ENCODE measurements at places on chromosomes 1 and 21. TPM values are rescaled to one million over a fixed set of nuclear protein-coding genes. Genes with fewer than 3 reads are reported as not detected.
A peak's percentile ranks its signal among the peaks of the same experiment; 100 is the strongest.

DNA sequence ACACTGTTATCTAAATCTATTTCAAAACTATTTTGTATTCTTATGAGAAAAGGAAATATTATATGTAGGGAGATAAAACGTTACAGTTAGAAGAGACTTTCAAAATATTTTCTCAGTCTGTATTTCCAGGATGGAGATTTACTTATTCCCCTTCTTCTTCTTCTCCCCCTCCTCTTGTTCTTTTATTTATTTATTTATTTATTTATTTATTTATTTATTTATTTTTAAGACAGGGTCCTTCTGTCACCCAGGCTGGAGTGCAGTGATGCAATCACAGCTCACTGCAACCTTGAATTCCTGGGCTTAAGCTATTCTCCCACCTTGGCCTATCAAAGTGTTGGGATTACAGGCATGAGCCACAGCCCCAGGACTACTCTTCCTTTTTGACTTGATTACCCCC, 2.8 kb upstream of the RPF1 start:
- no peak overlapping the region for H3K4me3 ChIP-seq
- DNase-seq: no peak
- no peak overlapping the region for H3K27ac ChIP-seq
- peaks cover 22% of the 10 kb centered on the region for H3K27me3 ChIP-seq

GRCh38 chr1:109986054-109986444, 1.5 kb downstream of the AHCYL1 start:
- H3K4me3 ChIP-seq: peak overlapping the region; percentile 78
- no peaks in the 10 kb centered on the region for H3K27me3 ChIP-seq
- peak overlapping the region; percentile 82 for H3K27ac ChIP-seq
- peaks cover 44% of the 10 kb centered on the region for H3K4me1 ChIP-seq

DNA sequence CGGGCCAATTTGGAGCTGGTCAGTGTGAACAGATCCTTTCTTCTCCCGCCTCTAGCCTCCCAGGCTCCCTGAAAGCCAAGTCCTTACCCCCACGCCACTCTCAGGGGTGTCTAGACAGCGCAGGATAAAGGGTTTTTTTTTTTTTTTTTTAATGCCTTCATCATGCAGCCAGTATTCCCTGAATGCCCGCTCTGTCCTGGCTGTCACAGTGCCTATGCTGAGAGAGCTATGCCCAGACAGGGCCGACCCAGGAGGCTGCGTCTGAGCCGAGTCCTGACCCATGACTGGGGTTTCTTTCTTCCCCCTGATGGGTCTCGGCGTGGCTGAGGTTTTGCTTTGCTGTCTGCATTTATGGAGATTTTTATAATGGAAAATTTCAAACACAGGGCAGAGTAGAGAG, 18.3 kb downstream of the SPSB1 start:
- H3K36me3 ChIP-seq: peaks cover 5% of the 10 kb centered on the region
- peak; percentile 25 for DNase-seq
- peaks cover 11% of the 10 kb centered on the region for H3K4me1 ChIP-seq
- H3K4me3 ChIP-seq: no peak overlapping the region

GRCh38 chr1:71422221-71422620, 341.4 kb upstream of the ZRANB2 start:
- no peak for DNase-seq
- no peaks in the 10 kb centered on the region for H3K27me3 ChIP-seq
- H3K4me3 ChIP-seq: no peak overlapping the region
- H3K4me1 ChIP-seq: no peaks in the 10 kb centered on the region
- no peaks in the 10 kb centered on the region for H3K36me3 ChIP-seq

The SYT14 gene
- total RNA-seq: 0.29 TPM

- H3K27ac ChIP-seq: no peak overlapping the region
- no peak overlapping the region for H3K4me3 ChIP-seq
- H3K36me3 ChIP-seq: no peaks in the 10 kb centered on the region
- H3K4me1 ChIP-seq: no peaks in the 10 kb centered on the region
- no peak for DNase-seq
- H3K27me3 ChIP-seq: no peaks in the 10 kb centered on the region
These were observed 22.5 kb downstream of the BATF3 start for GRCh38 chr1:212677136-212677535.

GRCh38 chr21:38297194-38297631, 40.4 kb downstream of the KCNJ15 start:
- peaks cover 49% of the 10 kb centered on the region for H3K4me1 ChIP-seq
- no peak for DNase-seq
- H3K27me3 ChIP-seq: no peaks in the 10 kb centered on the region
- peak overlapping the region; percentile 75 for H3K27ac ChIP-seq

GRCh38 chr1:68271596-68271995, 39.3 kb upstream of the WLS start:
- no peak overlapping the region for H3K27ac ChIP-seq
- H3K36me3 ChIP-seq: no peaks in the 10 kb centered on the region
- no peak for DNase-seq
- no peak overlapping the region for H3K4me3 ChIP-seq
- H3K27me3 ChIP-seq: no peaks in the 10 kb centered on the region

DNA sequence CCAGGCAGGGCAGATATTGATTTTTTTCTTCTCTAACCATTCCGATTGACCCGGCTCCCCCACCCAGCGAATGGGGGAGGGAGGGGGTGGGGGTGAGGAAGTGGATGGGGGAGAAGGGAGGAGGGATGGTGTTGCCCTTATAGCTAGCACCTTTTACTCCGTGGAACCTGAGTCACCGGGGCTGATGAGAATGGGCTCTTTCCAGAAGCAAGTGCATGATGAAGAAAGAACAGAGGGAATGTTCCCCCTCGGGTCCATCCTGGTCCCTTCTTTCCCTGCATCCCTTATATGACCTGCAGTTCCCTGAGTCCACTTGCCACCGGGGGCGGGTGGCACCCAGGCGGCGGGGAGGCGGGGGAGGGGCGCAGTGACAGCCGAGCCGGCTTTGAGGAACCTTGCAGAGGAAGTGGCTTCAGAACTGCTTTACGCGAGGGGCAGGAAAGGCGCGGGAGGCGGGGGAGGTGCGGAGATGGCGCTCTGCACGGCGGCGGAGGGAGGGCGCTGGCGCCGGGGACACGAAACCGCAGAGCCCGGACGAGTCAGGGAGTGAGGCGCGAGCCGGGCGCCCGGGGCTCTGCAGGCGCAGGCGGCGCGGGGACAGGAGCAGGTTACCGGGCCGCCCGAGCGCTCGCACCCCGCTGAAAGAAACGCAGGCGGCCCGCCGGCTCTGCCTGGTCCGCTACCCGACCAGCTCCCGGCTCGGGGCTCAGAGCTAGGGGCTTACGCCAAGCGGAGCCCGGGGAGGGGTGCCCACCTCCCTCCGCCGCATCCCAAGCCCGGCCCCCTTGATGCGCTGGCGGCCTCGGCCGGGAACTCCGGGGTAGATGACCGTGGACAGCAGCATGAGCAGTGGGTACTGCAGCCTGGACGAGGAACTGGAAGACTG, 49.7 kb downstream of the RASSF5 start:
- no peaks in the 10 kb centered on the region for H3K36me3 ChIP-seq
- H3K27me3 ChIP-seq: peaks cover 12% of the 10 kb centered on the region
- H3K27ac ChIP-seq: no peak overlapping the region
- peak; percentile 90 for DNase-seq
- peak overlapping the region; percentile 69 for H3K4me3 ChIP-seq

GRCh38 chr1:239920214-239920613, 171.5 kb upstream of the FMN2 start:
- H3K4me1 ChIP-seq: peaks cover 3% of the 10 kb centered on the region
- H3K27me3 ChIP-seq: peaks cover 28% of the 10 kb centered on the region
- no peak overlapping the region for H3K4me3 ChIP-seq
- no peak overlapping the region for H3K27ac ChIP-seq
- no peaks in the 10 kb centered on the region for H3K36me3 ChIP-seq

- H3K4me1 ChIP-seq: no peaks in the 10 kb centered on the region
- no peak overlapping the region for H3K4me3 ChIP-seq
- no peaks in the 10 kb centered on the region for H3K36me3 ChIP-seq
- no peaks in the 10 kb centered on the region for H3K27me3 ChIP-seq
These were observed 190.5 kb upstream of the NRIP1 start for GRCh38 chr21:15255261-15255660.

GRCh38 chr1:197526736-197527371, 248.4 kb downstream of the DENND1B start:
- no peak for DNase-seq
- no peaks in the 10 kb centered on the region for H3K36me3 ChIP-seq
- no peaks in the 10 kb centered on the region for H3K27me3 ChIP-seq
- no peak overlapping the region for H3K27ac ChIP-seq
- H3K4me1 ChIP-seq: no peaks in the 10 kb centered on the region

DNA sequence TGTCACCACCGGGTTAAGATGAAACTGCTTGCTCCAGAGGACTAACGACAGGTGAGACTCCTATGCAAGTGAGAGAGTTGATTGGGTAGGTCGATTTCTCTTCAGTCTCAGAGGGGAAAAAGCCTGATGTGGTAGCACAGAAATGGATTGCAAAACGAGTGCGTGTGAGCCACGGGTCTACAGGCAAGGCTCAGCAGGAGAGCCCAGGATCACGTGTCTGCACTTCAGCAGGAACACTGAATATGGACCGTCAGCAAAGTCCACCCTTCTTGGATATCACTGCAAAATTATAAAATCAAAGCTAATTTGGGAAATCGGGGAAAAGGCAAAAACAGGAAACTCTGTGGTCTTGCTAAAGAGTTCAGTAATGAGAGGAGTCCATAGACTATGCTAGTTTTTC, 107.7 kb upstream of the ZNF648 start:
- no peaks in the 10 kb centered on the region for H3K36me3 ChIP-seq
- no peaks in the 10 kb centered on the region for H3K4me1 ChIP-seq
- DNase-seq: no peak
- H3K27ac ChIP-seq: no peak overlapping the region
- H3K4me3 ChIP-seq: no peak overlapping the region

The DNAJC28 gene
- 4.0 TPM for total RNA-seq

The PCP4L1 gene
- not detected for total RNA-seq

DNA sequence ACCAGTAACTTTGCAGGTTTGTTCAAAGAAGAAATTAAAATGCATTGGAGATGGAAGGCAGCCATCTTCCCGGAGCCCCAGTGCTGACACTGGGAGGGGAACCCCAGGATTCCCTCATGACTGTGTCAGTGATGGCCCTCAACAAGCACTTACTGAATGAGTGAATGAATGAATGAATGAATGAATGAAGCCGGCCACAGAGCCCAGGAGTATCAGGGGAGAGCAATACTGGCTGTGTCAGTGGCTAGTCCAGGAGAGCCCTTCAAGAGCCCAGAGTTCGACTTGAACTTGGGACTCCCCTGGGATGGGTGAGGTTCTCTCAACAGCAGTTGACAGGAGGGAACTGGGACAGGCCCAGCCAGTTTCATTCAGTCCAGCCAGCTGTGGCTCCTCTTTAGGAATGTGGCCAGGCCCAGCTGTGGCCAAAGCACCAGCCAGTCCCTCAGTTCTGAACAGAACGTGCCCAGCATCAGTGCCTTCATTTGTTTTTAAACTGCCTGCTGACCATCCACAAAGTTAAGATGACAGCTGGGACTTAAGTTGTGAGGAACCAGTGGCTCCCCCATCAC, 9.2 kb upstream of the ERG start:
- H3K27me3 ChIP-seq: peaks cover 7% of the 10 kb centered on the region
- no peak overlapping the region for H3K4me3 ChIP-seq
- H3K4me1 ChIP-seq: peaks cover 8% of the 10 kb centered on the region
- no peak overlapping the region for H3K27ac ChIP-seq

GRCh38 chr1:236602171-236602570, 2.1 kb downstream of the HEATR1 start:
- H3K27ac ChIP-seq: no peak overlapping the region
- H3K4me1 ChIP-seq: peaks cover 14% of the 10 kb centered on the region
- no peaks in the 10 kb centered on the region for H3K27me3 ChIP-seq
- no peak overlapping the region for H3K4me3 ChIP-seq
- no peak for DNase-seq

DNA sequence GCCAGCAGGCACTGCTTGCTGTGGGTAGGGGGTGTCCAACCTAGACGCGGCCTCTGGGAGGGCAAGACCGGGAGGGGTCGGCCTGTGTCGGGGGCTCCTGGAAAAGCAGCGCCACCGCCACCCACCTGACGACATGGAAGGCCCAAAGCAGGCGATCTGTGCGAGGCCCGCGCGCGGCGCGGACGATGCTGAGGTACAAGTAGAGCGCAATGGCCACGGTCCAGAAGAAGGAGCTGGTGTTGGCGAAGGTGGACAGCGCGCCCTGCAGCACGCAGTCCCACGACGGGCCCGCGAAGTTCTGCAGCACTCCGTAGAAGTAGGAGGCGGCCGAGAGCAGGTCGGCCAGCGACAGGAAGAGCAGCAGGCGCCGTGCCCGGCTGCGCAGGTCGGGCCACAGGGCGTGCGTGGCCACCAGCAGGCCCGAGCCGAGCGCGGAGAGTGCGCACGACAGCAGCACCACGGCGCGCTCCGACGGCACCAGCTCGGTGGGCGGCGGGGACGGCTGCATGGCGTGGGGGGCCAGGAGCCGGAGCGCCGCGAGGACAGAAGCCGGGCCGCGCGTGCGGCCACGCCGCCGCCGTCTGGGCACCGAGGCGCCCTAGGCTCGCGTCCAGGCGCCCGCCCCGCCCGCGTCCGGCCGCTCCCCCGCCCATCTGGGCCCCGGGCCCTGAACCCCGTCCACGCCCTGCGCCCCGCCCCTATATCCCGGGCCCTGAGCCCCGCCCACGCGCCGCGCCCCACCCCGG, at the start of gene GPR157:
TSS of gene GPR157 (minus strand) at position 583 of the 746 bp plus-strand sequence. CDS start at position 508, 75 bp downstream.
- H3K4me1 ChIP-seq: peaks cover 22% of the 10 kb centered on the region
- H3K27ac ChIP-seq: peak within 1 kb of the TSS; percentile 15
- no peaks in the 10 kb centered on the region for H3K27me3 ChIP-seq
- H3K4me3 ChIP-seq: peak within 1 kb of the TSS; percentile 76
- no peaks in the 10 kb centered on the region for H3K36me3 ChIP-seq

The HNRNPCL2 gene
- total RNA-seq: not detected

GRCh38 chr1:65231718-65232330, 77.5 kb upstream of the DNAJC6 start:
- no peaks in the 10 kb centered on the region for H3K36me3 ChIP-seq
- no peaks in the 10 kb centered on the region for H3K27me3 ChIP-seq
- DNase-seq: no peak

The CDKN2C gene
- 18.9 TPM for total RNA-seq

The ARV1 gene
- total RNA-seq: 20.3 TPM

The ATP1A2 gene
- 0.72 TPM for total RNA-seq

- H3K36me3 ChIP-seq: no peaks in the 10 kb centered on the region
- no peak overlapping the region for H3K27ac ChIP-seq
- H3K27me3 ChIP-seq: no peaks in the 10 kb centered on the region
- DNase-seq: no peak
- H3K4me3 ChIP-seq: no peak overlapping the region
These were observed 173.4 kb downstream of the S1PR1 start for GRCh38 chr1:101410048-101410878.

- no peak overlapping the region for H3K27ac ChIP-seq
- DNase-seq: no peak
- H3K36me3 ChIP-seq: no peaks in the 10 kb centered on the region
- H3K4me3 ChIP-seq: no peak overlapping the region
- no peaks in the 10 kb centered on the region for H3K27me3 ChIP-seq
These were observed 89.1 kb upstream of the USP24 start for GRCh38 chr1:55304229-55304740.

- no peak overlapping the region for H3K4me3 ChIP-seq
- H3K27ac ChIP-seq: no peak overlapping the region
- H3K4me1 ChIP-seq: no peaks in the 10 kb centered on the region
- no peaks in the 10 kb centered on the region for H3K36me3 ChIP-seq
These were observed 13.7 kb upstream of the MARK1 start for GRCh38 chr1:220514256-220514655.

- no peak overlapping the region for H3K4me3 ChIP-seq
- DNase-seq: peak; percentile 47
- peaks cover 31% of the 10 kb centered on the region for H3K27me3 ChIP-seq
- no peaks in the 10 kb centered on the region for H3K36me3 ChIP-seq
- H3K27ac ChIP-seq: no peak overlapping the region
These were observed 95.5 kb upstream of the TARDBP start for GRCh38 chr1:10916991-10917390.

The KRTAP7-1 gene
- total RNA-seq: not detected

The LYPD8 gene
- total RNA-seq: not detected

- DNase-seq: peak; percentile 60
- no peaks in the 10 kb centered on the region for H3K36me3 ChIP-seq
- no peak overlapping the region for H3K27ac ChIP-seq
- H3K4me1 ChIP-seq: no peaks in the 10 kb centered on the region
- H3K4me3 ChIP-seq: no peak overlapping the region
These were observed 83.9 kb downstream of the PCNX2 start for GRCh38 chr1:233211595-233211994.

The SPATA21 gene
- total RNA-seq: not detected
